ENCODE measurements at places on chromosomes 2 and 18.

GRCh38 chr18:11533942-11534496 lies 75.4 kb upstream of the SLC35G4 start:
- no peak for ATAC-seq

GRCh38 chr2:203685081-203685621 lies 21.3 kb upstream of the CD28 start:
- no peak for ATAC-seq

GRCh38 chr18:37778417-37779165 lies 213.0 kb upstream of the CELF4 start:
- peak; percentile 72 for ATAC-seq

- no peak for ATAC-seq
These were observed 103.7 kb upstream of the PXDN start for GRCh38 chr2:1847846-1848598.

- ATAC-seq, result no peak
These were observed 93.0 kb upstream of the SLC39A10 start for GRCh38 chr2:195563857-195564512.

Data from motor neuron (in vitro differentiated cells).